ENCODE measurements at places on chromosomes 4 and X.

- no peak for DNase-seq
Measured at GRCh38 chr4:75745161-75745560, 20.8 kb downstream of the USO1 start.

- DNase-seq, result no peak
Measured at GRCh38 chrX:4764888-4765287, 1051.4 kb upstream of the PRKX start.

- DNase-seq, result peak; percentile 70
Measured at GRCh38 chr4:1604706-1605205, 79.4 kb downstream of the FAM53A start.

DNA sequence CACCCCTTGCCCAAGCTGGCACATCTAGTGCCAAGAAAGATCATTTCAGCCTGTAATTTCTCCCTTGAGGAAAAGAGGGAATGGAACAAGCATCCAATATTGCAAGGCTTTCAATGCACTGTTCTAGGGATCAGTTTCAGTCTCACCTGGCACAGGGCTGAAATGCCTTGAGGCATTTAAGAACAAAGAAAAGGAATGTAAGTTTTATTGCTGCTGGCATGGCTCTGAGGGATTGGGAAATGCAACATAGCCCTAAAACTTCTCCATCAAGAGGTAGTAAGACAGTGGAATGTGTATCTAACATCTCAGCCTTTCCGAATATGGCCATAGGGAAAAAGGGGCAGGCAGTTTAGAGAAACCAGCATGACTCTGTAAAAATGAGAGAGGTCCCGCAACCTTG, 732.6 kb upstream of the LCORL start:
- no peak for DNase-seq

DNA sequence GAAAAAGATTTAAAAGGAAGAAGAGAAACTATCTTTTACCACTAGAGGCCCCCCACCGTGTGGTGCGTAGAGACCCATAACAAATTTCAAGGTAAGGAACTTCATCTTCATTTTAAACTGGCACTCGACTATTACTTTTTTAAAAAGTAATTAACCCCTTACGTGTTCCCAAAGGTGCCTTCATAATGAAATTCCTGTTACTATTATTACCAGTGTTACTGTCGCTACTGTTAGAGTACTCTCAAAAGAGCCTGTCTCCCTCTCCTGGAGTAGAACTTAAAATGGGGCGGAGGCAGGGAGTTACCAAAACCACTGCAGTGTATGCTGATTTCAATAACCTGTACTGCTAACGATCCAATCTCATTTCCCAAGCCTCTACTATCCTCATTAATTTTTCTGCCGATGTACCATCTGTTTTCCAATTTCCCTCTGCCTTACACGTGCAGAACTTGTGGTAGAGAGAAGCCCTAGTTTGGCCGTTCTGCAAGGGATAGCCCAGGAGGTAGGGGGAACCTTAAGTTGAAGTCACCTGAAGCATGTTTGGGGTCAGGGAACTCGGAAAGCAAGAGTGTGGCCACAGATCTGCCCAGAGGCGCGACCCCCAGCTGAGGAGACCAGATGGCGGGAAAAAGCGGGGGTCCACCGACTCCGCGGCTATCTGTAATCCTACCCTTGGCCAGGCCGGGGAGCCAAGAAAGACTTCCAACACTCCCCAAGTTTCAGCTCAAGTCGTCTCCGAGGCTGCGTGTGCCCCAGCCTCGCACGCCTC, 720 bp upstream of the STK26 start:
- no peak for DNase-seq

DNA sequence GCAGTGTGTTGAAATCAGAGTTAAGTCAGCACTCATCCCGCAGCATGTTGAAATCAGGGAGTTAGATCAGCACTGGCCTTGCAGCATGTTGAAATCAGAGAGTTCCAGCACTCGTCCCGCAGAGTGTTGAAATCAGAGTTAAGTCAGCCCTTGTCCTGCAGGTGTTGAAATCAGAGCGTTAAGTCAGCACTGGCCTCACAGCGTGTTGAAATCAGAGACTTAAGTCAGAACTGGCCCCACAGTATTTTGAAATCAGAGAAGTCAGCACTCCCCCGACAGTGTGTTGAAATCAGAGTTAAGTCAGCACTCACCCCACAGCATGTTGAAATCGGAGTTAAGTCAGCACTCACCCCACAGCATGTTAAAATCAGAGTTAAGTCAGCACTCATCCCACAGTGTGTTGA, 10.9 kb upstream of the UVSSA start:
- no peak for DNase-seq

DNA sequence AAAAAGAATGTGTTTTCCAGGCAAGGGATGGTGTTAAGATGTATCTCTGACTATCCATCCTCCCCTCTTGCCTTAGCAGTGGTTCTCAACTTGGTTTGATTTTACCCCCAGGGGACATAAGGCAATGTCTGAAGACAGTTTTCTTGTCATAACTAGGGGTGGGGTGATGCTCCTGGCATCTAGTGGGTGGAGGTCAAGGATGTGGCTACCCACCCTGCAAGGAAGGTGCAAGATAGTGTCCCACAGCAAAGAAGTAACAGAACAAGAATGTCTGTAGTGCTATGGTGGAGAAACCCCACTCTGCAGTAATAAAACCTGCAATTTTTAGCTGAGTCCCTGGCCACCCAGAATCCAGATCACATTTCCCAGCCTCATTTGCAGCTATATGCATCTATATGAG, 81.2 kb upstream of the TBL1X start:
- DNase-seq, result no peak

GRCh38 chr4:5469151-5469775, 239.1 kb downstream of the EVC2 start:
- DNase-seq, result peak; percentile 71

All from cardiac septum (tissue), 1 donor.